H9 (cell line): ENCODE measurements at places on chromosomes 1 and 21.
A peak's percentile ranks its signal among the peaks of the same experiment; 100 is the strongest.

DNA sequence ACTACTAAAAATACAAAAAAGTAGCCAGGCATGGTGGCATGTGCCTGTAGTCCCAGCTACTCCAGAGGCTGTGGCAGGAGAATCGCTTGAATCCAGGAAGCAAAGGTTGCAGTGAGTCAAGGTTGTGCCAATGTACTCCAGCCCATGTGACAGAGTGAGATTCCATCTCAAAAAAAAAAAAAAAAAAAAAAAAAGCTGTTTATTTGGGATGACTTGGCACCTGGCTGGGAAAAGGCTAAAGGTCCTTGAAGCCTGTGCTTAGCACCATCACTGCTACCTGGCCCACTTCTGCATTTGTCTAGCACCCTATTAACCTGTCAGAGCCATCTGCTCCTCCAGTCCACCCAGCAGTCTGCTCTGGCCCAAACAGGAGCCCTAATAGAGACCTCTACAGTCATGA is 25.0 kb downstream of the PRDX6 start:
- H3K36me3 ChIP-seq: no peaks in the 10 kb centered on the region; the same call in 1 of the 3 replicates
- H3K27me3 ChIP-seq: no peaks in the 10 kb centered on the region
- DNase-seq: no peak
- no peaks in the 10 kb centered on the region for H3K4me1 ChIP-seq

- DNase-seq: no peak
- no peak overlapping the region for H3K27ac ChIP-seq
- no peaks in the 10 kb centered on the region for H3K27me3 ChIP-seq
- H3K4me3 ChIP-seq: no peak overlapping the region
These were observed 118.1 kb downstream of the NGF start for GRCh38 chr1:115219927-115220326.

DNA sequence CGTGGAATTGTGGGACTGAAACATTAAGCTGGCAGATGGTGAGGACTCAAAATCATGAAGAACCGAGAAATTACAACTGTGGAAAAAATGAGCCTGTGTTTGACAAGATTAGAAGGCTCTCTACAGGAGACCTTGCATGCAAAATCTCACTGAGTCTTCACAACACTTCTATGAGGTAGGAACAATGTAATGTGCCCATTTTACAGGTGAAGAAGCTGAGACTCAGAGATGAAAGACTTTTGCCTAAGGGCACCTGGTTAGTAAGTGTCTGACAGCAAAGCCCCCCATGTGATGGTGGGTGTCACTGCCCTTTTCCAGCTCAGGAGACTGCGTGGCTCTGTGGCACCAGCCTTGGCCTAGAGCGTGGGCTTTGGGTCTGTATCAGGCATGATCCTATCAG is 21.0 kb downstream of the OPRD1 start:
- no peak for DNase-seq
- no peak overlapping the region for H3K27ac ChIP-seq
- no peaks in the 10 kb centered on the region; the same call in 2 of the 3 replicates for H3K36me3 ChIP-seq
- no peaks in the 10 kb centered on the region for H3K4me1 ChIP-seq
- H3K27me3 ChIP-seq: no peaks in the 10 kb centered on the region
- H3K4me3 ChIP-seq: no peak overlapping the region

- H3K4me1 ChIP-seq: no peaks in the 10 kb centered on the region
- H3K4me3 ChIP-seq: peak overlapping the region; percentile 85
- DNase-seq: no peak
- no peaks in the 10 kb centered on the region for H3K27me3 ChIP-seq
These were observed 464 bp downstream of the COL11A1 start for GRCh38 chr1:103107741-103108375.

GRCh38 chr1:240189386-240189989 is 97.8 kb downstream of the FMN2 start:
- H3K4me3 ChIP-seq: no peak overlapping the region
- H3K27me3 ChIP-seq: no peaks in the 10 kb centered on the region
- no peaks in the 10 kb centered on the region for H3K36me3 ChIP-seq
- H3K4me1 ChIP-seq: no peaks in the 10 kb centered on the region
- DNase-seq: no peak
- no peak overlapping the region for H3K27ac ChIP-seq

- no peaks in the 10 kb centered on the region for H3K4me1 ChIP-seq
- H3K27ac ChIP-seq: no peak overlapping the region
- H3K36me3 ChIP-seq: peaks cover 91% of the 10 kb centered on the region
- H3K27me3 ChIP-seq: no peaks in the 10 kb centered on the region
- H3K4me3 ChIP-seq: no peak overlapping the region
These were observed 10.8 kb downstream of the CCDC17 start for GRCh38 chr1:45612941-45613579.
